ENCODE measurements at places on chromosomes 6 and 20.

DNA sequence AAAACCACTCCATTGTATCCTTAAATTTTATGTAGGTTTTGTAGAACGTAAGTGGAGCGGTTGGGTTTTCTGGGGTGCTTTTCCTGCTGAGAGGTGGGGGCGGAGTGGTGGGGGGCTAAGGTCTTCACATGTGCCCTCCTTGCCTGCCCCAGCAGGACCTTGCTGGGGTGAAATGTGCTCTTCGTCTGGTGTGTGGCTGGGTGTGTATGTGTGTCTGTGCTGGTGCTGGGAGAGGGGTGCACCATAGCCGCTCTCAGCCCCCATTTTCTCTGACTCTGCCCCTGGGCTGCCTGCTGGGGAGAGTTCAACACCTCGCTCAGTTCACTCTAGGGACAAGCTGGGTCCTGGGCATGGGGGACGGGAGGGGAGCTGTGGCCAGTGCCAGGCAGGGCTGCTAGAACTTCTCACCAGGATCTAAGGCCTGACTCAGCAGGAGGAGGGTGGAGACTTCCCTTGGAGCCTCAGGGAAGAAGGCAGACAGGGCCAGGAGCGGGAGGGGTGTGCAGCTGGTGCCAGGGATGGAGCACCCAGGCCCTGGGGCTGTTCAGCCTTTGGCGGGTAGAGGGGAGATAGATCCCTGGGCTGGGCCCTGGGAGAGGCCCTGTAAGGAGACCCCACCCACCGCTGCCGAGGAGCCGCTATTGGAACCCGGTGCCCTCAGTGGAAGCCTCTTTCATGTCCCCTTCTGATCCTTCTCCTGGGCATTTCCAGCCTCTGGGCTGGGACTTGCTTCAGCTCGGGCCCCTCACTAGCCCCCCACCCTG is 4.8 kb downstream of the SOX18 start:
- DNase-seq, result no peak

DNA sequence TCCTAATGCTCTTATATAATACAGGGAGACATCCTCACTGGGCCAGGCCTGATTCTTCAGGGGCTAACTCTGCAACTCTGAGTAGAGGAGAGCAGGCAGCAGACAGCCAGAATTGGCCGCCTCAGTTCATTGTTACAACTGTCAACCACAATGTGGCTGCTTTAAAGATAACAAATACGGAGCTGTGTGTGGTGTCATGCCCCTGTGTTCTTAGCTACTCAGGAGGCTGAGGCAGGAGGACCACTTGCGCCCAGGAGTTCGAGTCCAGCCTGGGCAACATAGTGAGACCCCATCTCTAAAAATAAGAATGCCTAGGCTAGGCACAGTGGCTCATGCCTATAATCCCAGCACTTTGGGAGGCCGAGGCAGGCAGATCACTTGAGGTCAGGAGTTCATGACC is 34.3 kb downstream of the CEP250 start:
- no peak for DNase-seq

DNA sequence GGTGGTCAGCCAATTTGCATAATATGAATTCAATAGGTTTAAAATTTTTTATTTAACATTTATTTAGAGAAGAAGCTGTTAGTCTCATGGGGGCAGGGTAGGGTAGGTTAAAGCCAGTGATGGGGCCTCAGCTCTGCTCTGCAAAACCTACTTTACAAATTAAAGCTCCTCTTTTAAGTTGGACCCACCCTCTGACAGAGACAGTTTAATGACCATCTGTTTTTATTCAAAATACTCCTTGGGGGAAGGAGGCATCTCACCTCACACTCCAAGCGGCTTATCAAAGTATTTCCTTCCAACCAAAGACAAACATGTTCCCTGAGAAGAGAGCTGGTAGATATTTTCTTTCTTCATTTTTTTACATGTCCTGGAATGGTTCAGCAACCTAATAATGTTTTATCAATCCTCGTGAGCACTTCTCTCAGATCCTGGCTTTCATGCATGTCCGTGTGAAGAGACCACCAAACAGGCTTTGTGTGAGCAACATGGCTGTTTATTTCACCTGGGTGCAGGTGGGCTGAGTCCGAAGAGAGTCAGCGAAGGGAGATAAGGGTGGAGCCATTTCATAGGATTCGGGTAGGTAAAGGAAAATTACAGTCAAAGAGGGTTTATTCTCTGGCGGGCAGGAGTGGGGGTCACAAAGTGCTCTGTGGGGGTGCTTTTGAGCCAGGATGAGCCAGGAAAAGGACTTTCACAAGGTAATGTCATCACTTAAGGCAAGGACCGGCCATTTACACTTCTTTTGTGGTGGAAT is 184.7 kb downstream of the GJA1 start:
- no peak for DNase-seq

DNA sequence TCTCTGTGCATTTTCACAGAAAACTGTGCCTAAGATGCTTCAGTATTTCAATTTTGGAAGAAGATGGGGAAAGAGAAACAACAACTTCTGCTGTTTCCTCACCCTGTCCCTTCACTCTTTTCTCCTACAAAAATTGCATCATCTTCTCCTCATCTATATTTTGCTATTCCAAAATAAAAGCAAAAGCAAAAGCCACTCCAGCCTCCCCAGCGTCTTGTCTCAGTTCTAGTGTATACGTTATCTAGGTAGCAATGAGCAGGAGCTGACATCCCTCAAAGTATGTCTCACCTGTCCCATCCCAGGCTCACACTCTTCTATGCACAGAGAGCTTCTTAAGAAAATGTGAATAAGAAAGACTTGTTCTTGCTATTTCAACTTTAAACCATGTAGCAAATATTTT is 163.8 kb upstream of the TAB2 start:
- peak; percentile 77 for DNase-seq
